ENCODE measurements at places on chromosomes 6 and 20. TPM values are rescaled to one million over a fixed set of nuclear protein-coding genes. Genes with fewer than 3 reads are reported as not detected.

DNA sequence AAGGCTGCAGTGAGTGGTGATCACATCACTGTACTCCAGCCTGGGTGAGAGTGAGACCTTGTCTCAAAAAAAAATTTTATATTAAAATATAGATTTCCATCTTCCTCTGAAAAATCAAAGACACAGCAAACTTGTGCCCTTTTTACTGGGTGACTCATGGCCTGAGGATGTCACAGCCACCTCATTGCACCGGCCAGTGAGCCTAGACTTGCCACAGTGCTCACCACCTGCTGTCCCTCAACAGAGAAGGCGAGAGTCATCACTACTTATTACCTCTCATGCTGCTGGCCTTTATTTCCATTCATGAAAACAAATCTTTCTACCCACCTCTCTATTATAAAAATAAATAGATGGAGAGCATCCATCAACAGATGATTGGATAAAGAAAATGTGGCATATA, 295.8 kb downstream of the PREX1 start:
- DNase-seq, result no peak

DNA sequence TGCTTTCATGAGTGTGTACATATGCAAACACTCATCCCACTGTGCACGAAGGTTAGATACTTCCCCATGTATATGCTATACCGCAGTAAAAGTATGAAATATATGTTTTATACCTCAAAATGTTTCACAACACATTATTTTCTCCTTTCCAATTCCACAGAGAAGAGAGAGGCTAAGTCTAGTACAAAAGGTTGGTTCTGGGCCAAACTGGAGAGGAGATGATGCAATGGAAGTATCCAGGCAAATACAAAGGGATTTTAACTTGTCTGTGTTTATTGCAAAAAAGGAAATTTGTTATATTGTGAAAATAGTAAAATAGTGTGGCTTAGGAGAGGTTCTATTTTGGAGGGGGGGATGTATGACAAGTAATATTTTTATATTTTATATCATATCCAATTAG, 112.6 kb downstream of the PLCB1 start:
- DNase-seq, result peak; percentile 16

DNA sequence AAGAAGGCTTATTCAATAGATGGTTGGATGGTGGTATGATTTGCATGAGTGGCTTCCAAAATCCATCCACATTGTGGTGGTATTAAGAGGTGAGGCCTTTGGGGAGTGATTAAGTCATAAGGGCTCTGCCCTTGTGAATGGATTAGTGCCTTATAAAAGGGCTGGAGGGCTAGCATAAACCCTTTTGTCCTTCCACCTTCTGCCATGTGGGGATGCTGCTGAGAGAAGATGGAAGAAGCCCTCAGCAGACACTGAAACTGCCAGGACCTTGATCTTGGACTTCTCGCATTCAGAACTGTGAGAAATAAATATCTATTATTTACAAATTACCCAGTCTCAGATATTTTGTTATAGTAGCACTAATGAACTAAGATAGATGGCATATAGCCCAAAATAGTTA, 27.8 kb upstream of the SRPK1 start:
- DNase-seq, result no peak

Gene LINC00237
- total RNA-seq, result 0.33 TPM

DNA sequence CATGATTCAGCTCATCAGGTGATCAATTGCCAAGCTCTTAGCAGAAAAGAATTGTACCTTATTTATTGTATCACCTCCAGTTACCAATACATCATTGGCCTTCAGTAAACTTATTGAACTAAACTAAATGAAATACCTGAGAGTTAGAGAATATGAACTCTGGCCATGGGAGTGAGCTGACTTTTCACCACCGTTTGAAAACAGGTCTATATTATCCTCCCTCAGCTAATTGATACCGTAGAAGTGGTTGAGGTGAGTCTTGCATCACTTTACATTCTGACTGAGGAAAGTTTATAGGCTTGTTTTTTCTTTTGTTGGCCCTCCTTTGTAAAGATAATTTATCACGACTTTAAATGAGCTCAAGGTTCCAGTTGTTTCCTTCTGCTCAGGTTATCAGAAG, 52.5 kb upstream of the ADGRG6 start:
- no peak for DNase-seq

DNA sequence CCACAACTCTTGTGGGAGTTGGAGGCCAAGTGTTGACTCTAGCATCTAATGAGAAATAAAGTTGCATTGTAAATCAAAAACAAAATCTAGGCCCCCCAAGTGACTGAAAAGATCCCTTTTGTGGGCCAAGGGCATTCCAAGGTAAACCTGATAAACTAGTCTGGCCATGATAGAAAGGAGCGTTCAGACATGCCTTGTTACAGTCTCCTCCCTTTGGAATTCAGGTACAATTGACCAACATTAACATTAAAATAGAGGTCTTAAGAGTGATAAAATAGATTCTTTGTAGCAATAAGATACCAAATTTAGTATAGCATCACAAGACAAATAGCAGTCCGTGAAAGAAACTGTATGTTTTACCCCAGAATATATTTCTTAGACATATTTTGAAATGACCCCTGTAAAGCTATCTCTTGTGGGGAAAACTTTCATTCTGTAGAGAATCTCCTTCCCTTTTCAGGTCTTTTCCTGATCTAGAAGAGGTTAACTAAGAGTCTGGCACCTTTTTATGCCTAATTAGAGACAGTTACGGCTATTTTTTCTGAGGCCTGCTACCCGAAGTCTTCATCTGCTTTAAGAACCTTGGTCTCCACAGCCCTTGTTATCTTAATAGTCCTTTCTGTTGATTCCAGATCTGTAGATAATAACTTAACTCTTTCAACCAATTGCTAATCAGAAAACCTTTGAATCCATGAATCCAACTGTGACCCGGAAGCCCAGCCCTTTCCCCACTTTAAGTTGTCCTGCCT, 495.4 kb upstream of the MMS22L start:
- no peak for DNase-seq

DNA sequence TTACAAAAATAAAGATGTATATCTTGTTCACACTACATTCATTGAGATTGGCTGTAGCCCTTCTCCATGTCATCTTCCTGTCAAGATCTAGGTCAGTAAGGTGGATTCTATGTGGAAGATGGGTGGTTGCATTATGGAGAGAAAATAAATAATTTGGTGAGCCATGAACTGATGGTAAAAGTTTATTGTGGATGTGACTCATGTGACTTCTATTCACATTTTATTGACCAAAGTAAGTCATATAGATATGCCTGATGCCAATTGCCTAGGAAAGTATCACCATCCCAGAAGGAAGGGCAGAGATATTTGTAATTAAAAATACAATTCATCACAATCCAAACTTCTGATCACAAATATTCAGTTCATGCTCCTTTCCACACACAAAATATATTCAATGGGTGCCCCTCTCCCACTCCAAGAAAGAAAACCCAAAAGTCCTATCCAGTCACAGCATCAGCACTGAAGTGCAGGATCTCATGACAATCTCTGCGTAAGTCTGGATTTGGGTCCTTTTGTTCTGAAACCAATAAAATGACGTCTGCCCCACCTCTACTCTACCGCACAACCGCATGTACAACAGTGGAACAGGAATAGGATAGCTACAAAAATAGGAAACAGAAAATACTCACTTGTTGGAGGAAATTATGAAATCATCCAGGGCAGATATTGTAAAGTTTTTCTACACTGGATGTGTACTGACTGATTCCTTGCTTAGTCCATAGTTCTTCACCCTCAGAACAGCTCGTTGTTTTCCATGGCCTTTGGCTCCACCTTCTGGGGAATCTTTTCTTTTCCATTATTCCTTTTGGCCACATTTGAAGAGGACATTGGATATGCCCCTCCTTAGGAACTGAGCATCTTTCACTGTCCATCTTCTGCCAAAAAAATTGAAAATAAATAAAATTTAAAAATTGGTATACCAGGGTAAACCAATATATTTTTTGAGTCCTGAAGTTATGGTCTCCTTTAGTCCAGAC, 16.1 kb upstream of the SLC17A3 start:
- DNase-seq, result peak; percentile 7

Gene MANEA
- total RNA-seq, result 13.6 TPM

- DNase-seq, result no peak
Measured at GRCh38 chr20:57082357-57082945, 184.0 kb downstream of the BMP7 start.

- DNase-seq, result no peak
Measured at GRCh38 chr6:153215242-153215641, 84.2 kb upstream of the RGS17 start.

Gene BACH2
- 6.6 TPM for total RNA-seq

- DNase-seq, result no peak
Measured at GRCh38 chr6:170159022-170159965, 131.6 kb downstream of the DLL1 start.

- no peak for DNase-seq
Measured at GRCh38 chr6:118504611-118505010, 43.5 kb upstream of the PLN start.

Gene MAP1LC3A
- 120 TPM for total RNA-seq

- DNase-seq, result no peak
Measured at GRCh38 chr6:139324301-139324555, 32.4 kb upstream of the TXLNB start.

DNA sequence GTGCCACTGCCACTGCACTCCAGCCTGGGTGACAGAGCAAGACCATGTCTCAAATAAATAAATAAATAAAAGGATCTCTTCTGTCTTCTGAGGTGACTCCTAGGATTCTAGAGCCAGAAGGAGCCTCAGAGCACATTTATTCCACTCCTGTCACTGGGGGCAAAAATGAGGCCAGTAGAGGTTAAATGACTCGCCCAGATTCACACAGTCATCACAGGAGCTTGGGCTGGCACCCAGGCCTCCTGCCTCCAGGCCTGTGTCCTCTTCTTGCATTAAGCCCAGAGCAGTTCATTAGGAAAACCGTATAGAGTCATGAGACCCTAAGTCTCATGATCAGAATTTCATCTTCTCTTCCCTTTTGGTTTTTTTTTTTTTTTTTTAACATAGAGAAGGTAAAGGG, 243.3 kb downstream of the NRN1 start:
- DNase-seq, result no peak

DNA sequence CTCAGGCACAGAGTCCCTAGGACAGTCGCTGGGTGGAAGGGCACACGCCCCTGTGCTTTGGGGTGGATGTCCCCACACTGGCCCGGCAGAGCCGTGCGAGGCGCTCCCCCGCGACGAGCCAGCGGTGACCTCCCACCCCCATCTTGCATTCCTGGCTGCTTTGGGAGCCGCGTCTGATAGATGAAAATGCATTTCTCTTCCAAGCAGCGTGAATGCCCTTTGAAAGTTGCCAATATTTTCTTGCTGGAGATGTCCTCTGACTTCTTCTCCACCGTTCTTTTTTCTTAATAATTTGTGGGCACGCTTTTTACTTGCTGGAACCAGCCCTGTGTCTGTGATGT, 29.9 kb downstream of the COL20A1 start:
- DNase-seq, result no peak

GRCh38 chr6:140566781-140567277, 1192.4 kb upstream of the CITED2 start:
- no peak for DNase-seq

GRCh38 chr6:77228279-77228678, 235.0 kb downstream of the HTR1B start:
- DNase-seq, result no peak

Gene ZNF217
- 18.0 TPM for total RNA-seq

DNA sequence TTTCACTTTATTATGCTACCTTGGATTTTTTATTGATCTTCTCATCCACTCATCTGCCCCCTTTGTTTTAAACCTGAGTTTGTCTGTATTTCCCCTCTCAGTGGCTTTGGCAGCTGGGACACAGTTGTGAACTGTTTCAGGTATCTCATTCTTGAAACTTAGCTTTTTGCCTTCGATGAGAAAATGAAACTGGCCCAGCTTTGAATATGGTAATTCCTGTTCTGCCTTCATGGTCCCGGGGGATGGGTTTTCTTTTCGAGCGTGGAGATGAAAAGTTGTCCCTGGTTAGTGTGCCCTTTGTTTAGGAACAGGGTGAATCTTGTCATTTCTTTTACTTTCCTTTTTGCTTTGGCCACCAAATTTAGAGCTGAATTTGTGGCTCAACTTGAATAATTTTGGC, 25.6 kb downstream of the DHX35 start:
- DNase-seq, result no peak

Gene ESR1
- total RNA-seq, result 4.7 TPM

DNA sequence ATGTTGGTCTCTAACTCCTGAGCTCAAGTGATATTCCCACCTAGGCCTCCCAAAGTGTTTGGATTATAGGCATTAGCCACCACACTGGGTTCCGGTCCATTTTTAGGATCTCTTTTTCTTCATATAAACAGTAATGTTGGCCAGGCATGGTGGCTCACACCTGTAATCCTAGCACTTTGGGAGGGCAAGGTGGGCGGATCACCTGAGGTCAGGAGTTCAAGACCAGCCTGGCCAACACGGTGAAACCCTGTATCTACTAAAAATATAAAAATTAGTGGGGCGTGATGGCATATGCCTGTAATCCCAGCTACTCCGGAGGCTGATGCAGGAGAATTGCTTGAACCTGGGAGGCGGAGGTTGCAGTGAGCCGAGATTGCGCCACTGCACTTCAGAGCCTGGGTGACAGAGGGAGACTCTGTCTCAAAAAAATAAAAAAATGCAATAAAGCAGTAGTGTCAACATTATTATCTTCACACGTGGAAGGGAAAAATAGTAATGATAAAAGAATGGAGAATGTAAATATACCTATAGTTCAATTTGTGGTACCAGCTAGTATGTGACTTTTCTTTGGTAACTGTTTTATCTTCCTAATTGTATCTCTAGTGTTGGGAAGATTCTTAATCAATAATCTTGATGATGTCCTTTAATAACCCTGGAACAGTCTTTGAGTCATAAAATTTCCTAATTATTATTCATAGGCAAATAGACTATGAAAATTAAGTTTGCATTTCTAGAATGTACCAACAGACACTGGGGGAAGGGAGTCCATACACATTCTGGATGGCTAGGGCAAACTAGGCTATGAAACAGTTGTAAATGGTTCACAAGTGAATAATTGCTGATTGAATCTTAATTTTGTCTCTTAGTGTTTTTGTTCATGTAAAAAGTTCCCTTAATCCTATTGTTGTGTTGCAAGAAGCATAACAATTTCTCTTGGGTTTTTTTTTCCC, 3.6 kb downstream of the PARD6B start:
- DNase-seq, result no peak

DNA sequence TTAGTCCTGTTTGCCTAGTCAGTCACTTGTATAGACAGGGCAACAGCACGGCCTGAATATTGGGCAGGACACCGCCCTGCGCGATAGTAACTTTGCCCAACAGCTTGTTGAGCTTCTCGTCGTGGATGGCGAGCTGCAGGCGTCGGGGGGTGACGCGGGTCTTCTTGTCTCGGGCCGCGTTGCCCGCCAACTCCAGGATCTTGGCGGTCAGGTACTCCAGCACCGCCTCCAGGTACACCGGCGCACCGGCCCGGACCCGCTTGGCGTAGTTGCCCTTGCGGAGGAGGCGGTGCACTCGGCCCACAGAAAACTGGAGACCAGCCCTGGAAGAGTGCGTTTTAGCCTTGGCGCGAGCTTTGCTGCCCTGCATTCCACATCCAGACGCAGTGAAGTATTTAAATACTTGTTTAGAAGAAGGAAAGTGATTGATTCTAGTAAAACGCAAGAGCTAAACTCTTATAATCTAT, 92.8 kb upstream of the BTN3A2 start:
- peak; percentile 83 for DNase-seq

Gene CDC5L
- total RNA-seq, result 24.7 TPM

- DNase-seq, result no peak
Measured at GRCh38 chr6:2988094-2988425, 11.6 kb upstream of the NQO2 start.

All from thyroid gland (tissue), 4 donors.